ENCODE measurements at places on chromosomes 11 and 22.

DNA sequence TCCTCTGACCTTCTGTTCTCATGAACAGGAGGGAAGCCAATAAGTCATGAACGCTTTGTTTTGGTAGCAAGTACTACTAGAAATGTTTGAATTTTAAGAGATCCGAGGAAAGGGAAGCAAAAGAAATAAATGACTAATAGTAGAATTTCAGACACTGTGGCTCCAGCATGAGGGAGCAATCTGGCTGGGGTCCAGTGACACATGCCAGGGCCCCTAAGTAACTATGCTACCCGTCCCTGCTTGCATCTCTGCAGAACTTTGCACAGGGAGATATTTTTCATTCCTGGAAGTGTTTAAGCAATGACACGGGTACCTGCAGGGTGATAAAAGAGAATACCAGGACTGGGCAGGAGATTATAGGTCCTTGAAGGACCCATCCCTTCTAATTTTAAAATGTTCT lies 7.3 kb upstream of the ADAMTS8 start:
- H3K4me1 ChIP-seq, result peaks cover 4% of the 10 kb centered on the region
- no peak for DNase-seq
- H3K27me3 ChIP-seq, result peaks cover 2% of the 10 kb centered on the region
- H3K27ac ChIP-seq, result peak overlapping the region; percentile 32

- no peaks in the 10 kb centered on the region for H3K36me3 ChIP-seq
- H3K4me3 ChIP-seq, result no peak overlapping the region
- H3K27me3 ChIP-seq, result no peaks in the 10 kb centered on the region
- DNase-seq, result no peak
- H3K4me1 ChIP-seq, result no peaks in the 10 kb centered on the region
Observed at GRCh38 chr11:87290304-87290922, 252.7 kb downstream of the TMEM135 start.

DNA sequence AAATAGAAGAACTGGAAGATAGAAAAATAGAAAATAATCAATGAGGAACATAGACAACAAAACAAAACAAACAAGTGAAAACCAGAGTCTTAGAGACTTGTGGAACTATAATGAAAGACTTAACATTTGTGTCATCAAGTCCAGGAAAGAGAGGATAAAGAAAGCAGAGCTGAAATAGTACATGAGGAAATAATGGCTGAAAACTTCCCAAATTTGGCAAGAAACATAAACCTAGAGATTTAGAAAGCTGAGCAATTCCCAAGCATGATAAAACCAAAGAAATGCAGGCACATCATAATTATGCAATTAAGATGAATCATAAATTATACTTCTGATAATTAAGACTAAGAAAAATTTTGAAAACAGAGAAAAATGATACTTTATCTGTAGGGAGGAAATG lies 614.5 kb downstream of the ETS1 start:
- DNase-seq, result no peak
- H3K36me3 ChIP-seq, result no peaks in the 10 kb centered on the region
- H3K27me3 ChIP-seq, result no peaks in the 10 kb centered on the region
- H3K4me3 ChIP-seq, result no peak overlapping the region
- H3K4me1 ChIP-seq, result no peaks in the 10 kb centered on the region

DNA sequence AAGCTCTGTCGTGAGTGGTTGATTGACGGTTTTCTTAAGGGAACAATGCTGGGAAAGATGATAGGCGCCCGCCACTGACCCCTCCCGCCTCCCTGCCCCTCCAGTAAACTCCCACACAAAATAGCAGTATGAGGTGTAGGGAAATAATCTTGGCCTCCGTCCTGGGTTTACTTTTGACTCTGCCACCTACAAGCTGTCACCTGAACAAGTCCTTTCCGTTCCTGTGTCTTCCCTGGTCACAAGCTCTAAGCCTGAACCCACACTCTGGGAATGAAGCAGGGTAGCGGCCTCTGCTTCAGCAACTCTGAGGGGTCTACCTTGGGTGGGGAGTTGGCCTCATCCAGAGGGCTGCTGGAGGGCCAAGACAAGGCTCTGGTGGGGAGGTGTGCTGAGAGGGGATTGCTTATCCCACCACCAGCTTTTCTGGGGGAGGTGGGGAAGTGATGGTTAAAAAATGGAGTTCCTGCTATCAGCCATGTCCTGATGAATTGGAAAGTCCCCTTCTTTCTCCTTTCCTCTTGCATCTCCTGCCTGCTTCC lies 87.8 kb downstream of the CEP164 start:
- H3K27me3 ChIP-seq, result no peaks in the 10 kb centered on the region
- H3K36me3 ChIP-seq, result no peaks in the 10 kb centered on the region
- no peak overlapping the region for H3K4me3 ChIP-seq
- no peak overlapping the region for H3K27ac ChIP-seq

GRCh38 chr22:46879083-46879482 lies 116.6 kb downstream of the TBC1D22A start:
- no peaks in the 10 kb centered on the region for H3K36me3 ChIP-seq
- H3K27me3 ChIP-seq, result no peaks in the 10 kb centered on the region
- no peak overlapping the region for H3K4me3 ChIP-seq
- DNase-seq, result no peak

GRCh38 chr11:37951996-37952395 lies 1354.0 kb upstream of the RAG2 start:
- H3K27me3 ChIP-seq, result no peaks in the 10 kb centered on the region
- H3K27ac ChIP-seq, result no peak overlapping the region
- no peaks in the 10 kb centered on the region for H3K4me1 ChIP-seq
- H3K4me3 ChIP-seq, result no peak overlapping the region

- no peaks in the 10 kb centered on the region for H3K4me1 ChIP-seq
- no peaks in the 10 kb centered on the region for H3K27me3 ChIP-seq
- H3K4me3 ChIP-seq, result no peak overlapping the region
- no peaks in the 10 kb centered on the region for H3K36me3 ChIP-seq
- peak; percentile 39 for DNase-seq
- no peak overlapping the region for H3K27ac ChIP-seq
Observed at GRCh38 chr22:42396621-42397331, 35.4 kb downstream of the NFAM1 start.

- no peak overlapping the region for H3K27ac ChIP-seq
- H3K27me3 ChIP-seq, result no peaks in the 10 kb centered on the region
- H3K36me3 ChIP-seq, result no peaks in the 10 kb centered on the region
- DNase-seq, result no peak
- H3K4me3 ChIP-seq, result no peak overlapping the region
- H3K4me1 ChIP-seq, result peaks cover 17% of the 10 kb centered on the region
Observed at GRCh38 chr11:75536786-75537641, 11.3 kb upstream of the GDPD5 start.

DNA sequence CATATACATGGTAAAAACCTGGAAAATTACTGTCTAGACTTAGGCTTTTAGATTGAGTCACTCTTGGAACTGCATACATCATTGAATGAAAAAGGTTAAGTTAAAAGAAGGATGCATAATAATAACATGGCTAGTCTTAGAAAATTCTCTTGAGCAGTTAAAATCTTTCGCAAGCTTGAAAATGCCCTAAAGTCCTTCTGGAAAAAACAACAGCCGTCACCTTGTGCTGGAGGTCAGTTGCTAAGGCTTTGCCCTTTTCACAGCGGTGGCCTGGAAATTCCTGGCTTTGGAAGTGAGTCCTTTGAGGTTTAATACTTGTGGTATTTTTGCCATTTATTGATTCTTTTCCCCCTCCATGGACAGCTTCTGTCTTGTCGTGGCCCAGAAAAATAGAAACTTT lies 17.4 kb upstream of the FBLN1 start:
- H3K36me3 ChIP-seq, result no peaks in the 10 kb centered on the region
- DNase-seq, result no peak
- no peaks in the 10 kb centered on the region for H3K4me1 ChIP-seq
- H3K4me3 ChIP-seq, result no peak overlapping the region
- H3K27me3 ChIP-seq, result no peaks in the 10 kb centered on the region
- no peak overlapping the region for H3K27ac ChIP-seq

- no peak overlapping the region for H3K27ac ChIP-seq
- H3K4me3 ChIP-seq, result no peak overlapping the region
- H3K4me1 ChIP-seq, result peaks cover 4% of the 10 kb centered on the region
- H3K36me3 ChIP-seq, result no peaks in the 10 kb centered on the region
- DNase-seq, result peak; percentile 29
Observed at GRCh38 chr22:19779011-19779421, 18.4 kb downstream of the TBX1 start.

DNA sequence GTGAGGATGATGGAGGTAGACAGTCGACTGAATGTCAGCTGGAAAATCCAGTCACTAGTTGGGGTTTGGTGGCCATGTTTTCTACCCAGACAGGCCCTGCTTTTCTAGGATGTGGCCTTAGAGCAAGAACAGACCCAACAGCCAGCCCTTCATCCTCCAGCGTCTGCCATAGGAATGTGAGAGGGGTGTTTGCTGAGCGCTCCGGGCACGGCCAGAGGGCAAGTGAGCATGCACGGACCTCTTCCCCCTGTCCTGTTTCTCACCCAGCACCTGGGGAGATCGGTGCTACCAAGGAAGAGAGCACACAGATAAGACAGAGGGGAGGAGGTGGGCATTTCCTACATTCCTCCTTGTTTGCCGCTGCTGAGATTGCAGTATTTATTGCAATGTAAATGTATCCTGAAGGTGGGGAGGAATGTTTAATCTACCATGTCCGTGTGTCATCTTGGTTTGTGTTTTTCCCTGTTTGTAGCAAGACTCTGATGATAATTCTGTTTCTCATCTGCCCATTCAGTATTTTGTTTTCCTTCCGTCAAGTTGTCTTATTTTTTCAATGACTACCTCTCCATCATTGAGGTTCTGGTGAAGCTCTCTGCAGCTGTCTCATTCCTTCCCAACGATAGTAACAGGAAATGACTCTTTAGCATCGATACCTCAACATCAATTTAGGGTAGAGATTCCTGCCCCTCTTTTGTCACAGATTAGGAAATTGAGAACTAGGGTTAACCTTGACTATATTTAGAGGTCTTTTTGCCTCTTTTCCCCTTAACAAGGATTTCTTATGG lies 4.9 kb upstream of the ATF4 start:
- H3K36me3 ChIP-seq, result peaks cover 60% of the 10 kb centered on the region
- no peak for DNase-seq
- H3K27me3 ChIP-seq, result no peaks in the 10 kb centered on the region
- H3K27ac ChIP-seq, result no peak overlapping the region
- no peak overlapping the region for H3K4me3 ChIP-seq

- no peak overlapping the region for H3K4me3 ChIP-seq
- H3K27me3 ChIP-seq, result no peaks in the 10 kb centered on the region
- no peaks in the 10 kb centered on the region for H3K4me1 ChIP-seq
- no peak overlapping the region for H3K27ac ChIP-seq
- no peak for DNase-seq
Observed at GRCh38 chr11:72048766-72049460, 31.4 kb downstream of the NUMA1 start.

GRCh38 chr11:107392611-107393010 lies 65.0 kb downstream of the CWF19L2 start:
- peaks cover 4% of the 10 kb centered on the region for H3K4me1 ChIP-seq
- no peak overlapping the region for H3K27ac ChIP-seq

DNA sequence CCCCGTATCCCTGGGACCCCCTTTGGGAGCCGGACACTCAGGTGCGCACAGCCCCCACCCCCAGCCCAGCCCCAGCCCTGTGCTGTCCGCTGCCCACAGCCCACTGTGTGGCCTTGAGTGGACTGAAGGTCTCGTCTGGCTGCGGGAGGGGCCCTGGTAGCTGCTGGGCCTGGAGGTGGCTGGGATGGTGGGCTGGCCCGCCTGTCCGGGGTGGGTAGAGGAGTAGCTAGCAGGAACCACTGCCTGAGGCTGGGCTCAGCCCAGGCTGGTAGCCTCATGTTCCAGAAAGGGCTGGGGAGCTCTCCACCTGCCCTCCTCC lies 4.6 kb upstream of the MUC6 start:
- DNase-seq, result no peak
- H3K36me3 ChIP-seq, result no peaks in the 10 kb centered on the region
- H3K4me3 ChIP-seq, result no peak overlapping the region
- no peaks in the 10 kb centered on the region for H3K27me3 ChIP-seq

DNA sequence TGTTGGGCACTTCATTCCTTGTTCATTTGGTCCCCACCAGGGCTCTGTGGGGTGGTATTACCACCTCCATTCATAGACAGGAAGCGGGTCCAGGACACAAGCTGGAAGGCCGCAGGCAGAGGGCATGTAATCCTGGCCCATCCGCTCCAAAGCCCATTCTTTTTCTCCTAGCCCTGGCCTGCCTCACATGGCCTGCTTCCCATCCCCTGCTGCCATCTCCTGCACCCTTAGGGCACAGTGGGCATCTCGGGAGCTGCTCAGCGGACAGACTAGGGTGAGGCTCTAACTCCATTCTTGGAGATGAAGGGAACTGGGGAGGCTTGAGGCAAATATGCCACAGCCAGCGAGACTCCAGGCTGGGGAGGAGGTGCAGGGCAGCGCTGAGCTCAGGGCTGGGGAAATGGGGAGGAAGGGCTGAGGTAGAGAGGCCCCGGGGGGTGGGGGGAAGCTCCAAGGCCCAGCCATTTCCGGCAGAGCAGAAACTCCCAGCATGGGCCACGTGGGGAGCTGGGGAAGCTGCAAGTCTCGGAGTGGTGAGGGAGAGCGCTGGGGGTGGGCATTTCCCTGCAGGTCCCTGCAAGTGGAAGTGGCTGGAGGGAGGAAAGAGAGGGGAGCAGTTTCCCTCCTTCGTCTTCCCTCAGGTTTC lies 14.3 kb upstream of the BCL9L start:
- no peaks in the 10 kb centered on the region for H3K27me3 ChIP-seq
- DNase-seq, result no peak
- no peak overlapping the region for H3K27ac ChIP-seq
- H3K36me3 ChIP-seq, result no peaks in the 10 kb centered on the region
- no peak overlapping the region for H3K4me3 ChIP-seq
- peaks cover 22% of the 10 kb centered on the region for H3K4me1 ChIP-seq

DNA sequence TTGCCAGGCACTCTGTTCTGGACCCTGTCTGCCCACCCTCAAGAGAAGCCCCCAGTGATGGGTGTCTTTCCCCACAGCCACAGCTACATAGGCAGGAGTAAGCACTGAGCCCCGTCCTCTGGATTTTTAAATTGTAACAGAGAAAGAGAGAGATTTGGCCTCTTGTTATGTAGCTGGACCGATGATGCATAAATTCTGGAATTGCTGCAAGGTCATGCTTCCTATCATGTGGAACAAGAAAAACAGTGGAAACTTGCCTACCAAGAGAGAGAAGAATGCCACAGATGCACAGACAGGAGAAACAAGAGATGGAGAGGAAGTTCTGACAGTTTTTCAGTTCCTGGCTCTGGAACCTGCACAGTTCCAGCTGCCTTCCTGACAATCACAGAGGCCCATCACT lies 150.2 kb downstream of the ETS1 start:
- H3K36me3 ChIP-seq, result no peaks in the 10 kb centered on the region
- H3K4me1 ChIP-seq, result no peaks in the 10 kb centered on the region
- no peak overlapping the region for H3K4me3 ChIP-seq
- H3K27me3 ChIP-seq, result no peaks in the 10 kb centered on the region
- no peak overlapping the region for H3K27ac ChIP-seq

- no peaks in the 10 kb centered on the region for H3K36me3 ChIP-seq
- DNase-seq, result no peak
- H3K27ac ChIP-seq, result no peak overlapping the region
- H3K27me3 ChIP-seq, result peaks cover 10% of the 10 kb centered on the region
Observed at GRCh38 chr22:22728382-22728781, 84.0 kb downstream of the GGTLC2 start.

Measured in RWPE2 (cell line).